IMR-90 (cell line): ENCODE measurements at places on chromosomes 6 and 20. TPM values are rescaled to one million over a fixed set of nuclear protein-coding genes. Genes with fewer than 3 reads are reported as not detected.

The CFAP61 gene
- under 0.01 TPM in 1 of 2 replicates, not detected in the other for total RNA-seq

The PHF1 gene
- 9.0 and 12.2 TPM in 2 replicates for total RNA-seq

The ENPP5 gene
- total RNA-seq, result under 0.01 TPM in 1 of 2 replicates, not detected in the other

The HLA-C gene
- total RNA-seq, result 8.8 and 10.6 TPM in 2 replicates

The DXO gene
- 7.8 and 9.3 TPM in 2 replicates for total RNA-seq
